ENCODE measurements at places on chromosomes 16 and 17. TPM values are rescaled to one million over a fixed set of nuclear protein-coding genes. Genes with fewer than 3 reads are reported as not detected.
A peak's percentile ranks its signal among the peaks of the same experiment; 100 is the strongest.

Gene VKORC1
- total RNA-seq = 83.8 TPM

Gene CCL17
- total RNA-seq = not detected

Gene ANKRD40CL
- total RNA-seq = 0.57 TPM

Gene OR1A1
- total RNA-seq = not detected

Gene RUSF1
- total RNA-seq = 59.3 TPM

DNA sequence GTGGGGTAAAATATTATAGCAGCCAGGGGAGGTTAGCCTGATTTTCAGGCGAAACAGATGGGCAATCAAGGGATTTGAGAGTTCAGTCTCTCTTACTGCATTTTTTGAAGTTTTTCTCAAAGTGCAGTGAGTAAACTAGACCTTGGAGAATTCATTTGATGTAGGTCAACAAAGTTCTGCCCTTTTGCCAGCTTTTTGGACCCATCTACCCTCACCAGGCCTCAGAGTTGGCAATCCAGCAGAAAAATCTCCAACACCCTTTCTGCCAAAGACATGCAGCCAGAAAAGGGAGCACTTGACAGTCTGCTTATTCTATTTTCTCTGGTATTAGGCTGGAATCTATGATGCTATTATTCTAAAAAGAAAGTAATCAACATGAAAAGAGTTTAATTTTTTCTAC lies 162.2 kb upstream of the TOM1L1 start:
- H3K27ac ChIP-seq = no peak overlapping the region
- DNase-seq = no peak
- no peaks in the 10 kb centered on the region for H3K27me3 ChIP-seq
- no peaks in the 10 kb centered on the region for H3K4me1 ChIP-seq
- no peak overlapping the region for H3K4me3 ChIP-seq
- H3K36me3 ChIP-seq = no peaks in the 10 kb centered on the region

DNA sequence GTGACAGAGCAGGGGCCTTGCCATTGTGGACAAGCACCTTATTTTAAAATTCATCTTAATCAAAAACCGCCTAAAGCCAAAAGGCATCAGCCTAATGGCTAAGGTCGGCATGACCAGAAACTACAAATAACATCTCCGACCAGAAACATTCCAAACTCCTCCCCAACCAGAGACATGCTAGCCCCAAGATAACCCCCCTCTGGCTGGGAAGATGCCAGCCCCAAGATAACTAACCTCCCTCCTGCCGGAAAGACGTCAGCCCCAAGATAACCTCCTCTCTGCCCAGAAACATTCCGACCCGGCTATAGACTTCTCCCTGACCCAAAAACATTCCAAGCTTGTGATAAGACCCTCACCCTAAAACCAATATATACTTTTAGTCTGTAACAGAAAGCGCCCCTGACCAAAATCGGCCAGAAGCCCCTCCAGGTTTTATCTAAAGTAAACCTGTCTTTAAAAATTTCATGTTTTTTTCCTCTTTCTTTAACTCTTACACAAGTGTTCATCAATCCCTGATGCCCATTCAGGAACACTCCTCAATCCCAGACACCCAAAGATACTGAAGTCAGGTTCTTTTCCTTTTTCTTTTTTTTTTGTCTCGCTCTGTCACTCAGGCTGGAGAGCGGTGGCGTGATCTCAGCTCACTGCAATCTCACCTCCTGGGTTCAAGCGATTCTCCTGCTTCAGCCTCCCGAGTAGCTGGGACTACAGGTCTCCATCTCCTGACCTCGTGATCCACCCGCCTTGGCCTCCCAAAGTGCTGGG lies 32.7 kb downstream of the TLE7 start:
- H3K36me3 ChIP-seq = no peaks in the 10 kb centered on the region
- H3K27ac ChIP-seq = no peak overlapping the region
- peaks cover 29% of the 10 kb centered on the region for H3K27me3 ChIP-seq
- H3K4me3 ChIP-seq = no peak overlapping the region
- no peak for DNase-seq

DNA sequence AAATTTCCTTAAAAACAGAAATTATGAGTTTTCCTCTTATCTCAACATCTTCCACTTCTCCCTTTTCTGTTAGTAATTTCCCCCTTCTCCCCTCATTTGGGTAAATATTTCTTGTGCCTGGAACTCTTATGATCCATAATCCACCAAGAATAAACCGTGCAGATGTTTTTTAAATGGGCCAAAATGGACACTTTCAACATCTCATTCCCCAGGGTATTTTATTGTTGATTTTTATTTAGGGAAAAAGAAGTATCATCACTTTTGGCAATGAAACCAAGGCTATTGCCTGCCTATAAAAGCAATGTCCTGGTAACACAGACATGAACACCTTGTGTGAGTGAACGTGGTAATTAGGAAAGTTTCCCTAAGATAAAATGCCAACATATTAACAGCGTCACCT lies 54.6 kb downstream of the IRX6 start:
- DNase-seq = no peak
- no peaks in the 10 kb centered on the region for H3K4me1 ChIP-seq
- no peak overlapping the region for H3K4me3 ChIP-seq
- no peaks in the 10 kb centered on the region for H3K36me3 ChIP-seq
- H3K27ac ChIP-seq = no peak overlapping the region
- H3K27me3 ChIP-seq = peaks cover 42% of the 10 kb centered on the region

- peak overlapping the region; percentile 52 for H3K4me3 ChIP-seq
- H3K36me3 ChIP-seq = no peaks in the 10 kb centered on the region
- peak; percentile 8 for DNase-seq
Measured at GRCh38 chr17:8746501-8747236, 2.0 kb upstream of the CCDC42 start.

- H3K4me3 ChIP-seq = no peak overlapping the region
- H3K4me1 ChIP-seq = peaks cover 4% of the 10 kb centered on the region
- DNase-seq = no peak
Measured at GRCh38 chr16:89904606-89905510, 13.8 kb upstream of the MC1R start.

GRCh38 chr17:67376415-67376736 lies 705 bp upstream of the PITPNC1 start:
- peak overlapping the region; percentile 73 for H3K27ac ChIP-seq
- DNase-seq = no peak
- H3K4me1 ChIP-seq = peaks cover 49% of the 10 kb centered on the region
- peak overlapping the region; percentile 66 for H3K4me3 ChIP-seq
- H3K36me3 ChIP-seq = no peaks in the 10 kb centered on the region

- no peaks in the 10 kb centered on the region for H3K27me3 ChIP-seq
- no peak overlapping the region for H3K4me3 ChIP-seq
- no peaks in the 10 kb centered on the region for H3K4me1 ChIP-seq
- no peak overlapping the region for H3K27ac ChIP-seq
Measured at GRCh38 chr17:33948309-33948708, 306.8 kb upstream of the CCL2 start.

DNA sequence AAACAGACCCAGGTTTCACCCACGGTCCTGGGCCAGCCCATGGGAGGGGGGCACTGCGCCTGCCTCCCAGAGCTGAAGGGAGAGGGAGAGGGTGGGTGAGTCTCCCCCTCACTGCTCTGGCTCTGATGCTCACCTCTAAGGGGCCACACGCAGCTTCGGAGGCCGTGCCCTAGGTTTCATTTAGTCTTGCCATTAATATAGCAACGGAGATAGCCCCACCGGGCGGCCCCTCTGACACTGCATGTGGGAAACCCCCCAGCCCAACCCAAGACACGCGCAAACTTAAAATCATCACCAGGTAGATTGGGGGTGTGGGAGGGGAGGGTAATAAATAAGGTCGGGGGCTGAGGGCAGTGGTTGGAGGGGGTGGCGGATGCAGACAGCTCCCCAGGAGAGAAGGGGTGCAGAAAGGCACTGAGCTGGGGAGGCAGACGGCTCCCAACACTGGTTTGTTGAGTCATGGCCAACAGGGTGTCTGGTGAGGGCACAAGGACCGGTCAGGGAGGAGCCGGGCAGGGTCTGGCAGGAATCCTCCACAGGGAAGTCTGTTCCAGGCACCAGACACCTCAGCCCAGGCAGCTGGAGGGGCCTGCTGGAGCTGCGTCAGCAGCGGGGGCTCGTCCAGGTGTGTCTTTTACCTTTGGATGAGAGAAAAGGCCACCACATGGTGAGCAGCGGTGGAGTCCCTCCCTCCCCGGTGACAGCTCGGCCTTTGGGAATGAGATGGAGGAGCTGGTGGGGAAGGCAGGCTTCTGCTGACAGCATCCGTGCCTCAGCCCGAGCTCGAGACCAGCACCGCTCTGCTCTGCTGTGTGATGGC lies 32.0 kb upstream of the DOC2B start:
- no peak for DNase-seq
- no peak overlapping the region for H3K4me3 ChIP-seq
- H3K27ac ChIP-seq = no peak overlapping the region
- H3K4me1 ChIP-seq = no peaks in the 10 kb centered on the region

DNA sequence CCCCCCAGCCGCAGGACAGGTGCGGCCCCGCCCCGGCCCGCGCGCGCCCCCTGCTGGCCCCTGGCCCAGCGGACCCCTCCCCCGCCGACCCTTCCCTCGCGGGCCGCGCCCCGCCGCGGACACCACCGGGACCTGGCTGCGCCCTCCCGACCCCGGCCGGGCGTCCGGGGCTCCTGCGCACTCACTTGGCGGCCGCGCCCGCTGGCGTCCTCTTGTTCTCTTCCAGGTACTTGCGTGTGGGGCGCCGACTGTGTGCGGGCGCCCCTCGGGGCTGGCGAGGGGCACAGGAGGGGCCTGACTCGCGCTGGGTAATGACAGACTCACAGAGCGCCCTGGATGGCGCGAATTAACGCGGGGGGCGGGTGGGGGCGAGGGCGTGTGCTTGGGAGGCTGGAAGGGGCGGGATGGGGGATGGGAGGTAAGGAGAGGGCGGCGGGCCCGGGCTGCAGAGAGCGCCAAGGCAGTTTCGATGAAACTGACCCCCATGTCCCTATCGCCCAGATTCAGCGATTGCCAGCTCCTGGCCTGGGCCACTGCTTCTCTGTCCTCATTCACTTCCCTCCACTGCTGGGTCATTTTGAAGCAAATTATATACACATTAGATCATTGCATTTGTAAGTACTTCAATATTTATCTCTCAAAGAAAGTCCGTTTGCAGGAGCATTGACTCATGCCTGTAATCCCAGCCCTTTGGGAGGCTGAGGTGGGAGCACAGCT lies 445 bp upstream of the DBNDD1 start:
- peak overlapping the region; percentile 78 for H3K27ac ChIP-seq
- peak overlapping the region; percentile 85 for H3K4me3 ChIP-seq
- peaks cover 32% of the 10 kb centered on the region for H3K4me1 ChIP-seq
- H3K27me3 ChIP-seq = no peaks in the 10 kb centered on the region
- peaks cover 9% of the 10 kb centered on the region for H3K36me3 ChIP-seq

GRCh38 chr16:49543631-49543946 lies 170.0 kb downstream of the C16orf78 start:
- DNase-seq = no peak
- H3K4me3 ChIP-seq = no peak overlapping the region
- H3K27me3 ChIP-seq = peaks cover 27% of the 10 kb centered on the region
- H3K27ac ChIP-seq = no peak overlapping the region

GRCh38 chr17:77785312-77785905 lies 173.1 kb upstream of the TNRC6C start:
- H3K36me3 ChIP-seq = no peaks in the 10 kb centered on the region
- H3K4me1 ChIP-seq = no peaks in the 10 kb centered on the region
- DNase-seq = no peak
- H3K27ac ChIP-seq = no peak overlapping the region
- peaks cover 18% of the 10 kb centered on the region for H3K27me3 ChIP-seq

DNA sequence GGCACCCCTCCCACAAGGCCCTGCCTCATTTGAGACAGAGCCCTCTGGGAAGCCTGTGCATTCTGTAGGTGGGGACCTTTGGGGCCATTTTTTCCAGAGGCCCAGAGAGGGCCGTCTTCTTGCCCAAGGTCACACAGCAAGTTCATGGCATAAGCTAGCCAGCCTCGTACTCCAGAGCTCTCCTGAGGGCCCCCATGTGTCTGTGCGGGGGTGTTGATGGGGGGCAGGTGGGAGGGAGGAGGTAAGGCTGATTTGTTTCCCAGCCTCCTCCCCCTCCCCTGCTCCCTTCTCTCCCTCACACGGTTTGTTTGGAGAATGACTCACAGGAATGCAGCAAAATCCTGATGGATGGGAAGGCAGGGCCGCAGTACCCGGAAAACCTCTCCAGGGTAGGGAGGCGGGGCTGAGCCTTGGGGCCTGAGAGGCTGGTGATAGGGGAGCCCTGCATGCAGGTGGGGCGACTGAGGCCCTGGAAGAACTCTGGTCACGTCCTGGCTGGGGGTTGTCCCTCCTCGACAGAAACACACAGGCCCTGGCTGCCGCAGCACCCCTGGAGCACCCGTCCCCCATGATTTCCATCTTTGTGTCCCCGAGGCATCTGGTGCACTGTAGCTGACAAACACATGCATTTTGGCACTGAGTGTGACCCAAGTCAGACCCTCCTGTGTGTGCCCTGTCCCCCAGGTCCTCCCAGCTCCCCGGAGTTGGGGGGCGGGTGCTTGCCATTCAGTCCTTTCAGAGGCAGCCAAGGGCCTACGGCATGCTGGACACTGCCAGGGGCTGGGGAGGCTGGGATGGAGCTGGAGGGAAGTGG lies 29.7 kb downstream of the RAI1 start:
- DNase-seq = peak; percentile 72
- H3K4me3 ChIP-seq = peak overlapping the region; percentile 19
- no peaks in the 10 kb centered on the region for H3K27me3 ChIP-seq
- H3K36me3 ChIP-seq = no peaks in the 10 kb centered on the region
- peak overlapping the region; percentile 84 for H3K27ac ChIP-seq
- H3K4me1 ChIP-seq = peaks cover 45% of the 10 kb centered on the region

GRCh38 chr17:39628655-39629493 lies 2.1 kb downstream of the PPP1R1B start:
- no peaks in the 10 kb centered on the region for H3K36me3 ChIP-seq
- H3K4me1 ChIP-seq = peaks cover 32% of the 10 kb centered on the region
- no peaks in the 10 kb centered on the region for H3K27me3 ChIP-seq
- H3K4me3 ChIP-seq = no peak overlapping the region
- DNase-seq = no peak

- H3K4me1 ChIP-seq = no peaks in the 10 kb centered on the region
- H3K4me3 ChIP-seq = no peak overlapping the region
- no peak for DNase-seq
- H3K36me3 ChIP-seq = no peaks in the 10 kb centered on the region
Measured at GRCh38 chr17:50234581-50234980, 33.1 kb upstream of the COL1A1 start.

DNA sequence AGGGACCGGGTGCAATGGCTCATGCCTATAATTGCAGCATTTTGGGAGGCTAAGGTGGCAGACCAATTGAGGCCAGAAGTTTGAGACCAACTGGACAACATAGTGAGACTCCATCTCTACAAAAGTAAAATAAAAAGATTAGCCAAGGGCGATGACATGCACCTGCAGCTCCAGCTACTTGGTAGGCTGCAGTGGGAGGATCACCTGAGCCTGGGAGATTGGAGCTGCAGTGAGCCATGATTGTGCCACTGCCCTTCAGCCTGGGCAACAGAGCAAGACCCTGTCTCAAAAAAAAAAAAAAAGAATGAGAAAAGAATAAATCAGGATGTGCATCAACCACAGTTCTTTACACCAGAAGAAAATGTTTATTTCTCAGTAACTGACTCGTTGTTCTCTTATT lies 76.0 kb downstream of the CACNG3 start:
- H3K4me1 ChIP-seq = no peaks in the 10 kb centered on the region
- no peak for DNase-seq
- H3K27me3 ChIP-seq = peaks cover 38% of the 10 kb centered on the region
- H3K4me3 ChIP-seq = no peak overlapping the region

- DNase-seq = no peak
- H3K4me3 ChIP-seq = no peak overlapping the region
- H3K4me1 ChIP-seq = no peaks in the 10 kb centered on the region
- no peaks in the 10 kb centered on the region for H3K27me3 ChIP-seq
- H3K36me3 ChIP-seq = no peaks in the 10 kb centered on the region
Measured at GRCh38 chr17:57553991-57554825, 190.9 kb downstream of the CCDC182 start.
